ENCODE measurements at places on chromosomes 2 and 18. TPM values are rescaled to one million over a fixed set of nuclear protein-coding genes. Genes with fewer than 3 reads are reported as not detected.

Gene PTH2R
- under 0.01 TPM for total RNA-seq

- no peak for DNase-seq
Measured at GRCh38 chr2:85409845-85410583, at the start of gene CAPG. Gene CAPG, minus strand, starts transcription at chr2:85410366. Its CDS starts 8,221 bp downstream, at chr2:85402145.

- DNase-seq, result no peak
Measured at GRCh38 chr2:60498127-60498815, 55.2 kb downstream of the BCL11A start.

DNA sequence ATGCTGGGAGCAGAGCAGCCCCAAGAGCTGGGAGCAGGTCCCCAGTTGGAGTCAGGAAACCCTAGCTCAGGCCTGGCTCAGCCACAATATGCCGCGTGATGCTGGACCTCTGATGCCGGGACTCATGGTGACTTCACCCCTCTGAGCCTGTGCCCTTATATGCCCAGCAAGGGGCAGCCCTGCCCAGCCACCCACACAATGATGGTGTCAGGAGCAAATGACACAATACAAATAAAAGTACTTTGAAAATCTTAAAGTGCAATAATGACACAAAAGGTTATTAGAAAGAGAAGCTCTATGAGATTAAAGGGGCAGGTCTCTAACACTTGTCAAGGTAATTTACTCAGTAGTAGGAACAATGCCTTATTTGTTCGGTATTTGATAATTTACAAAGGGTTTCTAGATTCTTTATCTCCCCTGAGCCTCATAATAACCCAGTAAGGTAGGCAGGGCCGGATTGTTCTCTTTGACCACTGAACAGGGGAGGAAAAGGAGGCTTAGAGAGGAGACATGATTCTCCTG, 18.3 kb upstream of the KIF3C start:
- DNase-seq, result no peak

Gene HDHD2
- total RNA-seq, result 11.6 TPM

Gene LINC00305
- total RNA-seq, result not detected

DNA sequence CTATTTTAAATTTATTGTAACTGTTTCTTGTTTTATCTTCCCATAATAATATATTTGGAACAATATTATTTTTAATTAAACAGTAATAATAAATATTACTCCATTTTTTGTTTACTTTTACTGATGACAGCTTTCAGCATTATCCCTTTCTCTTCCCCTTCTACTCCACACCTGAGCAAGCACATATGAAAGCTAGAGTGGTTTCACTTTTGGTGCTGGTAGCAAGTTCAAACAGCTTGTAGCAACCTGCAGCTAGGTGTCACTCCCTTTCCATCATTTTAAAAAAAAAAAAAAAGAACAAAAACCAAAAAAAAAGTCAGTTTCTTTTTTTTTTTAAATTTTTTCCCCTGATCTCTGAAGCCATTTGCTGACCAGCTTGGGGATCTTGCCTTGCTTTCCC, 801.8 kb downstream of the CCDC85A start:
- no peak for DNase-seq

DNA sequence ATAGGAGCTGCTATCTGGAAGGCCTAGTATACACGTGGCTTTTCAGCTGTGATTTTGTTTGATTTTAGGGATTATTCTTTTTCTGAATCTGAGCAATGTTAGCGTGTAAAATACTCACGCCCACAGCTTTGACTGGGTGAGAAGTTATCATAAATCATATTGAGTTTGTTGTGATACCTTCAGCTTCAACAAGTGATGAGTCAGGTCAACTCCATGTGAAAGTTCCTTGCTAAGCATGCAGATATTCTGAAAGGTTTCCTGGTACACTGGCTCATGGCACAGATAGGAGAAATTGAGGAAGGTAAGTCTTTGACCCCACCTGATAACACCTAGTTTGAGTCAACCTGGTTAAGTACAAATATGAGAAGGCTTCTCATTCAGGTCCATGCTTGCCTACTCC, at the start of gene GKN1:
Gene GKN1 (plus strand): TSS at position 386 of the 400 bp plus-strand sequence. CDS start 42 bp downstream, outside the sequence.
- no peak for DNase-seq

Gene PDE11A
- total RNA-seq, result under 0.01 TPM

Gene THUMPD2
- total RNA-seq, result 4.2 TPM

GRCh38 chr2:197378494-197379307, 56.1 kb downstream of the SF3B1 start:
- DNase-seq, result peak; percentile 42

DNA sequence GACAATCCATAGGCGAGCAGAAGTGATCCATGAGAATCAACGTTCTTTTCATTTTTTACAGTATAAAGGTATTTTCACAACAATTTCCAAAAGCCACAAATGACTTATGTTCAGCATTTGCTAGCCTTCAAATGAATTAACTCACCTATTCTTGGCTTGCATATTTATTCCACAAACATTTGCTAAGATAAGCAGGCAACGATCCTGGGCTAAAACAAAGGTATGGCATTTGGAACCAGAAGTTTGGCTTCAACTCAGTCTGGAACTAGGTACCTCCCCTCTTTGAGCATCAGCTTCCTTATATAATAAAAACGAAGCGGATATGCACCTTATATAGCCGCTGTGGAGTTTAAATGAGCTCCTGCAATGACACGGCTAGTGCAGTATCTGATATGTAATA, 20.5 kb downstream of the CYRIA start:
- DNase-seq, result no peak

Gene CCDC102B
- 34.0 TPM for total RNA-seq

Gene TAF1B
- total RNA-seq, result 16.3 TPM

DNA sequence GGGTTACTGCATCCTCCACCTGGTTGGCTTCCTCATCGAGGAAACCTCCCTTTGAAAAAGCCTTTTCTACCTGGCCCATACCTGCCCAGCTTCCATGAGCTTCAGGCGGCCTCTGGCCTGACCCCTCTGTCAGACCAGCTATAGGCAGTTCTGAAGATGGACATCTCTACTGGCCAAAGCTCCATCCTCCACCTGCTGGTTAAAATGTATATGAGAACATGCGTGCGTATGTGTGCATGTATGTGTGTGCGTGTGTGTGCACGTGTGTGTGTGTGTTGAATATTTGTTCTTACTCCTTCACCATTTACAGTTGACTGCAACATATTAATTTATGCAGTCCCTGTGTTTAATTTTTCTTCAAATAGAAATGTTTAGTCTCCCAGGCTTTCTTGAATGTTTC, 642.4 kb upstream of the RAB6C start:
- no peak for DNase-seq

- peak; percentile 81 for DNase-seq
Measured at GRCh38 chr2:174248187-174248997, at the start of gene OLA1. Gene OLA1, minus strand, starts transcription at chr2:174248532. Its CDS starts 1,717 bp downstream, at chr2:174246815.

- DNase-seq, result no peak
Measured at GRCh38 chr2:205367331-205367935, 314.9 kb upstream of the NRP2 start.

DNA sequence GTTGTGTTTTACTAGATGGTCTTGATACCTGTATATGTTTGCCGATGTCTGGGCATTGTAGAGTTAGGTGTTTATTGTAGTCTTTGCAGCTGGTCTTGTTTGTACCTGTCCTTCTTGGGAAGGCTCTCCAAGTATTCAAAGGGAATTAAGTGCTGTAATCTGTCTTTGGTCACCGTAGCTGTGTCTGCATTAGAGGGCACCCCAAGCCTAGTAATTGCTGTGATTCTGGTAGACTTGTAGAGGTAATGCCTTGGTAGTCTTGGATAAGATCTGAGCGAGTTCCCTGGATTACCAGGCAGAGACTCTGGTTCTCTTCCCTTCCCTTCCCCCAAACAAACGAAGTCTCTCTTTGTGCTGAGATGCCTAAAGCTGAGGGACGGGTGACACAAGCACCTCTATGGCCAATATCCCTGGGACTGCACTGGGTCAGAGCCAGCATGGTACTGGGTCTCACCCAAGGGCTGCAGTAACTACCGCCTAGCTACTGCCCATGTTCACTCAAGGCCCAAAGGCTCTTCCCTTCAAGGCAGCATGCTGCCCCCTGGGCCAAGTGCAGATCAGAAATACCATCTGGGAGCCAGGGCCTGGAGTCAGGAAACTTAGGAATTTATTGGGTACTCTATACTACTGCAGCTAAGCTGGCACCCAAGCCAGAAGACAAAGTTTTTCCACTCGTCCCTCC, 27.1 kb downstream of the STPG4 start:
- DNase-seq, result no peak

DNA sequence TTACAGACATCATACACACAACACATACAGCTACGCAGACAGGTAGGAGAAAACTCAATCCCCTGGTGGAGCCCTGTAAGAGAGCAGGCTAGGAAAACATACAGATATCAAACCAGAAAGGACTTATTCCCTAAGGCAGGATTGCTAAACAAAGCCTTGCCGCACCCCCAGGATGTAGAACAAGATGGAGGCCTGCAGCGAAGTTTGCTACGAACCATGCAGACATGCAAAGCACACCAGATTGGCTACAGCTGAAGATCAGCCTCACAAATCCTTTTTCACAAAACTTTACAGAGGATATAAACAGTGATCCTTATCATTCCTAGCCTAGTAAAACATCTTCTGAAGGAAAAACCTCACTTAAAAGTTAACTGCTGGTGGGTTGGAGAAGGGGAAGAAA, 28.3 kb downstream of the C18orf54 start:
- no peak for DNase-seq

GRCh38 chr2:174138161-174138560, 110.2 kb downstream of the OLA1 start:
- no peak for DNase-seq

- DNase-seq, result no peak
Measured at GRCh38 chr2:200021449-200022114, 66.2 kb downstream of the MAIP1 start.

DNA sequence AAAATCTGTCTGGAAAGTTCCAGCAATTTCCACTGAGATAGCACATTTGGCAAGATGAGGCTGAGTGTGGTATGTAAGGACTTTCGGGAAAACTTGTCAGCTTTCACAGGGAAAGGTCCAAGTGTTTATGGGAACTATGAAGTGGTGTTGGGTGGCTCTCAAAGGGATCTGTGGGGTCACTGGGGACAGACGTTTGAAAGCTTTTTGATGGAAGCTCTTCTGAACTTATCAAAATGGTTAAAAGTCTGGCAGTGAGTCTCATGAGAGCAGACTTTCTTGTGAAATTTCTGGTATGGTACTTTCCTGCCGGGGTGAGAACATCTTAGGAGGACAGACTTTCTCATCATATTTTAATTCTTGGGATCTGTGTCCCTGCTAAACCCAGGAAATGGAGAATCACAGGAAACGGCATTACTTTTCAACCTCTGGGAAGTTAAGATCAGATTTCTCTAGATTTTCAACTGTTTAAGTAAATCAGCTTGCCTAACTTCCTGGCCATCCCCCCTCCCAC, 546.3 kb upstream of the ZEB2 start:
- DNase-seq, result no peak

Gene GYPC
- 377 TPM for total RNA-seq

- DNase-seq, result peak; percentile 9
Measured at GRCh38 chr2:242020196-242021004, 150.9 kb downstream of the RTP5 start.

DNA sequence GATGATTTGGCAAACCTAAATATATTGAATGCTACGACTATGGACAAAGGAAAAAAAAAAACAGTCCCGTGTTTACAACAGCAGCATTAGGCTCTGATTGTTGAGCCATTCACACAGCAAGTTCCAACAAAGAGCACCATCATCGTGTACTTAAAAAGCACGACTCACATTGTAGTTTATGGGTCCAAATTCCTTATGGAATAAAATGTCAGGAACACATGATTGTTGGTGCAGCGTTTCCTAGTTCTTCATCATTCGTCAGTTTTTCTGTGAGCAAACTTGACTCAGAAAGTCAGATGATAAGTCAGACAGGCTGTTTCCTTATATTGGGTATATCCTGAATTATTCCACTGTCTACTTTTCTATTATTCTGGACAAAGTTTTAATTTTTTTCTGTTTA, 10.0 kb upstream of the KIDINS220 start:
- DNase-seq, result no peak

GRCh38 chr2:146540271-146540932, 1304.4 kb upstream of the ACVR2A start:
- no peak for DNase-seq

DNA sequence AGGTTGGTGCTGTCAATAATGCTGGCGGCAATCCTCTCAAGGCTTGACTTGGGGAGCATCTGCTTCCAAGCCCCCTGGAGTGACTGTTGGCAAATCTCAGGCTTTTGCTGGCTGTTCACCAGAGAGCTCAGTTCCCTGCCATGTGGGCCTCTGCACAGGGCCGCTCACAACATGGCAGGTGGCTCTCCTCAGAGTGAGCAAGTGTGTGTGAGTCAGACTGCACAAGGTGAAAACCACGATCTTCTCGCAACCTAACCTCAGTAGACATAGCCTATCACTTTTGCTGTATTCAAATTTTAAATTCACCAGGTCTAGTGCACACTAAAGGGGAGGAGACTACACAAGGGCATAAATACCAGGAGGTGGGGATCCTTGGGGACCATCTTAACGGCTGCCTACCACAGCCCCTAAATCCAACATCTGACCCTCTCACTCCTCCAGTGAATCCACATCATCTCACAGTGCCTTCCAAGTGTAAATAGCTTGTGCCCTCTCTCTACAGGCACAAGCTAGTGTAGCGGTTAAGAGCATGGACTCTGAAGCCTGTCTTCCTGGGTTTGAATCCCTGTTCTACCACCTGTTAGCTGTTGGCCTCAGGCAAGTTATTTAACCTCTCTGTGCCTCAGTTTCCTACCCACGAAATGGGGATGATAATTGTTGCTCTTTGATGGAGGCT, 187.7 kb upstream of the CXCR4 start:
- DNase-seq, result no peak

Gene LIMS4
- total RNA-seq, result 20.8 TPM

GRCh38 chr2:9417725-9418124, 5.6 kb downstream of the ITGB1BP1 start:
- no peak for DNase-seq

Gene M1AP
- not detected for total RNA-seq

GRCh38 chr18:44731530-44732237, 51.0 kb downstream of the SETBP1 start:
- no peak for DNase-seq

DNA sequence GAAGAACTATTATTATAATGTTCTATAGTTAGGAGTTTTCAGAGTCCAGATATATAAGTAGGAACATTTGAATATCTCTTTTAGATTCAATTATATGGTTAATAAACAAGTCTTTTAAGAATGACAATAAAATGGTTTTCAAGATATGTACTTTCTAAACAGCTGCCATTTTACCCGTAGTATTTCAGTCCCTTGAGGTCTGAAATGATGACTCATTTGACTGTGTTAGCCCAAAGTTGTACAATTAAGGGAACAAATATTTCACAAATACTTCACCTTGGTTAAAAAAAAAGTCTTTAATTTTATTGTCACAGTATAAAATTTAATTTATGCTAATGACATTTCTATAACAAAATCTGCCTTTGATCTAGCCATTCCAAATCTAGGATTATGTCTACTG, 91.6 kb upstream of the TANK start:
- DNase-seq, result no peak

All from dermis microvascular lymphatic vessel endothelial cell (primary cell).